ENCODE measurements at places on chromosomes 11 and 22.

DNA sequence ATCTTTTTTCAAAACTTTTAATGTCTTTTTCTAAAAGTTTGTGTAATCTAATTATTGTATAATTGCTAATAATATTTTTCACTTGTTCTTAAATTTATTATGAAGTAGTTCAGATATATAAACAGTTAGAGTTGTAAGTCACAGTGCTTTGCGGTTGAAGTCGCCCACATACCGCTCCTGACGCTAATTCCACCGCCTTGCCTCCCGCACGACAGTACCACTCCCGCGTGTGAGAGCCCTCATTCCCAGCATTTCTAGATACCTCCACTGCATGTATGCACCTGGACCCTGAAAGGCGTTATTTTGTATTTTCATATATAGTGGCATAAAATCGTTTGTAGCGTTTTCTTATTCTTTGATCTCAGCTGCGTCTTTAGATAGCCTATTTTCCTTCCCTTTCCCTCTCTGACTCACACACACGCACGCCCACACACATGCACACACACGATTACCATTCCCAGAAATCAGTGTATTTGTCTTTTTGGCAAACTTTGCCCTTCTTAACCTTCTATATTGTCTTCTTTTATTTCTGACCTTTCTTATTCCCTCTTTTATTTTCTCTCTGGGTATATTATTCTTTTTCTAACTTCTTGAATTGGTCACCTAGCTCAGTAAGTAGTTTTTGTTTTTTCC, 56.4 kb upstream of the PITPNB start:
- DNase-seq, result no peak

DNA sequence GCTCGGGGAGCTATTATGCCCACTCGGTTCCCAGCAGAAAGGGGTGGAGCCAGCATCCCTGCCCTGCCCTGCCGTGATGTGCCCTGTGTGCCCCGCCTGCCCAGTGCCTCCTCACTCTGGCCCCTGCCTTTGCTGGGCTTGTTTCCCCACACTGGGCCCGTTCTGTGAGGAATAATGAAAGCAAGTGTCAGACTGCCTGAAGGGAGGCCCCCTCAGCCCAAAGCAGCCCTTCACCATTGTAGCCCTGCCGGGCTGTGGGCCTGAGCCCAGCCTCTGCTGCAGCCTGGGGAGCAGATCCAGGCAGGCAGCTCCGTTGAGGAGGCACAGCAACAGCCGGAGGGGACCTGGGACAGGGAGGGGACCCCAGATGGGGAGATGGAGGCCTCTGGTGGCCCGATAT, 20.2 kb upstream of the NEFH start:
- DNase-seq, result no peak

- DNase-seq, result no peak
Observed at GRCh38 chr11:2219318-2220017, 47.9 kb upstream of the TH start.

DNA sequence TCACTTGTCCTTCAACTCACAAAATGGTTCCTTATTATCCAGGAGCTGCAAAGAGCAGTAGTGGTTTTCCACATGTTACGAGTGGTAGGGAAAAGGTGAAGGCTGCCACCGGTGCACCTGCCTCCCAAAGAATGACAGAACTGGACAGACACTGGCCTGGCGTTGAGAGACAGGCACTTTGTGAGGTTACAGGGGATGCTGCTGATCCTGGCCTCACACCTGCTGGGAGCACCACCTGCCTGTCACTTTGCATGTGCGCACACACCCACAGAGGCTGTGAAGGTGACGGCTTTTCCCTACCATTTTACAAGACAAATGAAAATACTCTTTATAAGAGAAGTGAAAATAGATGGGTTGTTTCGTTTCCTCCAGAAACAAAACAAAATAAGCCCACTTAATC, 175.3 kb upstream of the B3GAT1 start:
- no peak for DNase-seq

GRCh38 chr11:111975076-111975806, 38.1 kb downstream of the DIXDC1 start:
- DNase-seq, result peak; percentile 30

- DNase-seq, result no peak
Observed at GRCh38 chr11:30774496-30775232, 188.5 kb upstream of the MPPED2 start.
